ENCODE measurements at places on chromosomes 5 and 9.

DNA sequence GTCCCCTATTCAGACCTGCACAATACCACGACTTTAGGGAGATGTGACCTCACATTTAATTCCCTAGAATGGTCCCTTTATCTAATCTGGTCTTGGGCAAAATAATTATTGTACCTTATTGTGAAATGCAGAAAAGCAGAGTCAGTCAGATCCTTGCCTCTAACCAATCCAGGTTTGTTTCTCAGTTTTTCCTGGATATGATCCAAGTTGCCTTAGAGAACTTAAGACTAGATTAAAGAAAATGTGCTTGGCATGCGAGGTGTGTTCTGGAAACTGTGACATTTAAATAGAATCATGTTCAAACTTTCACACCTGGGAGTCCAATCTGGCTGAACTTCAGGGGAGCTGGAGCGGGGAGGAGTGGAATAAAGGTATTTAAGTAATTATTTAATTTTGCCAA, 696.2 kb downstream of the DNAH5 start:
- DNase-seq = no peak

DNA sequence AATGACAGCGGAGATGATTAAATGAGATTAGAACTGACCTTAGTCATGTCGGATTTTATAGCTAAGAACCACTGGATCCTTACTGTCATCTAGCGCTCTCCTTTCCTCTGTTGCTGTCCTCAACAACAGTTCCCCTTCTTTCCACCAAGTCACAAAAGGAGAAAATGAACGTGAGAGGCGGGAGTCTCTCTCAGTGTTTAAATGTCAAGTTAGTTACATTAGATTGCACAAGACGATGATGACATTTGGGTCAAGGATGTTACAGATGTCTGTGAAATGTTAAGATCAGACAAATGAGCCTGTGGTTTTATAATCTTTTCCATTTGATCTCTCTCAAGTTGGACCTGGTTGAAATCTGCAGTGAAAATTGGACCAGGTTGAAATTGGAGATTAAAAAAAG, 53.5 kb downstream of the FBXO38 start:
- DNase-seq = no peak

- no peak for DNase-seq
Observed at GRCh38 chr5:37830348-37830747, 9.5 kb downstream of the GDNF start.

DNA sequence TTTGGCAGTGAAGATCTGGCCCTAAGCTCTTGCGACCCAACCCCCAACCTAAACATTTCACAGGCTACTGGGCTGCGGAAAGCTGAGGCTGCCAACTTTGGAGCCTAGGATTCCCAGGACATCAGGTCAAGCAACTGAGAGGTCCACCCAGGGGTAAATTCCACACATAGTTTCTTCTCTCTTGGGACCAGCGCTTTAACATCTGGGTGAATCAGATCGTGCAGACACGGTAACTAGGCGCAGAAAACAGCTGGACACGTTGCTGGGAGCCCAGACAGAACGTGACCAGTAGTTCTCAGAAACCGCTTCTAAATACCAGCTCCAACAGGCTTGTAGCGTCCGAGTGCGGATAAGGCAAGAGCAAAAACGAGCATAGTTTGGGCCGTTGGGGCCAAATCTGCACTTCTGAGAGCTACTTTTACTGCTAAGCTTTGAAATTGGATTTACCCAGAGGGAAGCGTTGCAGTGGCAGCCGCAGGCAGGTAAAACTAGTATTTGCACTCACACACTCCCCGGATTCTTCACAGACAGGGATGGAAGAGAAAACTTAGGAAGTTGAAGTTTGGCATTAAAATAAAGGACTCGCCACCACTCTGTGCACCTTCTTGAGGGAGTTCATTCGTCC, 11.8 kb downstream of the ITGA1 start:
- DNase-seq = no peak

- no peak for DNase-seq
Observed at GRCh38 chr5:153158608-153159007, 331.9 kb upstream of the GRIA1 start.

All from stimulated activated CD8-positive, alpha-beta memory T cell treated with anti-CD3 and anti-CD28 coated beads, Interleukin-4, amount 100 ng/mL, for 4 hours (primary cell).